ENCODE measurements at places on chromosomes 5 and 9.

DNA sequence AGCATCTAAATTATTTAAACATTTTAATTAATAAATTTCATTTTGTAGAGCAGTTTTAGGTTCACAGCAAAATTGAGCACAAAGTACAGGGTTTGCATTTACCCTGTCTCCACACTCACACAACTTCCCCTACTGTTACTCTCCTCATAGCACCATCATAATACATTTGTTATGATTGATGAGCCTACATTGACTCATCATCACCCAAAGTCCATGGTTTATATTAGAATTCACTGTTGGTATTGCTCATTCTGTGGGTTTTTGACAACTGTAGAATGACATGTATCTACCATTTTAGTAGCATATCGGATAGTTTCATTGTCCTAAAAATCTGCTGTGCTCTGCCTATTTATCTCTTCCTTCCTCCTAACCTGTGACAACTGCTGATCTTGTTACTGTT, 411.1 kb upstream of the MPDZ start:
- ATAC-seq: no peak

DNA sequence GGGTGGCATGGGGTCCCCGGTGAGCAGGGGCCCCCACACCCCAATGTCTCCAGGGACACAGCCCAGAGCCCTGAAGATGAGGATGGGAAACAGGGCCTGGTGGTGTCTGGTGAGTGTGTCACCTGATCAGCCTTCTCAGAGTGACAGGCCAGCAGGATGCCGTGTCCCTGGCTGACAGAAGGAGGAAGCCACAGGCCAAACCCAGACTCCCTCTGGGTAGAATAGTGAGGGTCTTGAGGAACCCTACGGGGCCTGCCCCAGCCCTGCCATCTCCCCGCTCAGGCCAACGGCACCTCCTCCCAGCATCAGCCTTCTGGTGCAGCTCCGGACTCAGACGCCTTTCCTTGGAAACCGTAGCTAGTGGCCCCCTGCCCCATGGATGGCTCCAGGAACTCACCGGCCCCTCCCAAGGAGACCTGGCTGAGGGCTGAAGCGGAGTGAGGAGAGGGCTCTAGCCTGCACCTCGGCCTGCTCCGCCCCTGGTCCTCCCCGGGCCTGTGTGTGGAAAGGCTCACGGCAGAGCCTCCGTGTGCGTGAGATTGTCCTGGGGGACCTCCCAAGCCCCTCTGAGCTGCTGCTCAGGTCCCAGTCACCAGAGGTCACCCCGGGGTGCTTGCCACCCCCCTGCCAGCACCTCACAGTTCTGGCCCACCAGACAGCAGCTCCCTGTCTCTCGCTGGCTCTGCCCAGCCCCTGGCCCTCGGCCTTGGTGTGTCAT, 6.0 kb downstream of the RALGDS start:
- peak; percentile 16 for ATAC-seq

- no peak for ATAC-seq
Measured at GRCh38 chr9:120735415-120736126, 21.3 kb upstream of the MEGF9 start.

GRCh38 chr5:106121972-106122605, 1548.6 kb downstream of the EFNA5 start:
- ATAC-seq: no peak

DNA sequence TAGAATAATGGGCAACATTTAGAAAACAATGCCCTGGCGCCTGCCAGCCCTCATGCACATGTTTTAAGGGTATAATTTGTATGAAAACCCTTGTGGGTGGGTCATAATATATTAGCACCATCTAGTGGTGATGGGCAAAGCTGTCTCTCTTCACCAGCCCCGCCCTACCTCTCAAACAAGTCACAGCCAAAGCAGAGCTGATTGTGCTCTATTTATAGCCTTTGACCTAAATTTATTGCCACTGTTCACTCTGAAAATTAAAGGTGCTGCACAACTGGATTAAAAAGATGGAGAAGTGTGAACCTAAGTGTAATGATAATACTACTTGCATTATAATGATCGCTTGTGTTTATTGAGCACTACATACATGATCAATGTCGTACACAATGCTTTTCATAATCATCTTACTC, 131.9 kb upstream of the ANKH start:
- ATAC-seq: peak; percentile 80

DNA sequence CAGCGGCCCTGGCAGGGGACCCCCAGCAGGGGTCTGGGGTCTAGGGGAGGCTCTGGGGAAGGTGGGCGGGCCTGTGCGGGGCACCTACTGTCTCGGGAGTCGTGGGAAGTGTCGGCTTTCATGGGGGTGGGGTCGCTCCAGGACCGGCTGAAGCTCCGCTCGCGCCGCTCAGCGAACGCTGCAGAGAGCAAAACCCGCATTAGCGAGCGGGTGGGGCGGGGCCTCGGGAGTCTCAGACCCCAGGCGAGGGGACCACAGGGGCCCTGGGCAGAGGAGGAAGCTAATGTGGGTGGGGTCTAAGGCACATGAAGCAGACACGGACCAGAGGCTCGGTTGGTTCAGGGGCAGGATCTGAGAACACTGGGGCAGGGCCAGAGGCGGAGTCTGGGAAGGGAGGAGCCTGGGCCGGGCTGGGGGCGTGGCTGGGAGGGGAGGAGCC, 5.5 kb downstream of the NSMF start:
- peak; percentile 89 for ATAC-seq
